ENCODE measurements at places on chromosomes 6 and 20.

- DNase-seq: no peak
These were observed 39.9 kb upstream of the BEND6 start for GRCh38 chr6:56914798-56915658.

- DNase-seq: no peak
These were observed 15.7 kb upstream of the CGA start for GRCh38 chr6:87110636-87111035.

GRCh38 chr6:157657754-157658153 is 165.3 kb upstream of the SNX9 start:
- no peak for DNase-seq

DNA sequence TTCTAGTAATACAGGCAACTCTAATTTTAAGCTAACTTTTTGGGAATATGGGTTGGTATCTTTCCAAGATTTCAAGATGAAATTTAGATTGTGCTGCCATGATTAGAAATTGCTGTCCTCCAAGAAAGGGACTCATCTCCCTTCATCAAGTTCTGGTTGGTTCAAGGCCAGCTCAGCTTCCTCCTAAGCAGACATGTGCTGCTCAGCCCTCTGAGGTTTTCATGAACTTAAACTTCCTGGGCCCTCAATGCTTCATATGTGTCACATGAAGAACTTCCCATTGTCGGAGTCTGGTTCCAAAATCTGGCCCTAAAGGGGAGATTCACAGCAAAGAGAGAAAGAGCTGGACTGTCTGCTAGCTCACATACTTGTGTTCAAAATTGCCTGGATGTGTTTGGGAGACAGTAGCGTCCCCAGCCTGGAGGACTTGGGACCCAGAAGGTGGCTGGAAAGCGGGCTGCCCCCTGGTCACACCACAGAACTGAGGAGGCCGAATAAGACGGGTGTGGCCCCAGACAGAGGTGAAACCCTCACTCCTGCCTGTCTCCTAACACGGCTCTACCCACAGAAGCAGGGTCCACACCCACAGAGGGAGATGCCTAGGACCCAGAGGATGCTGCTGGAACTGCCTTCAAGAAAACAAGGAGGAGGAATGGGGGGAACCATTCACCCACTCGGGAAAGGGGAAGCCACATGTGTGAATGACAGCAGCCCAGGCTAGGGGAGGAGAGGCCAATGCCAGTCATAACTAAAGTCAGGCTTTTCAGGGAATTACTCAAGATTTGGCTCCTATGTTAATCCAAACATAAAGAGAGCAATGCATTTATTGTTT is 54.3 kb upstream of the GPR31 start:
- no peak for DNase-seq

- no peak for DNase-seq
These were observed 2.8 kb downstream of the RPRD1B start for GRCh38 chr20:38036366-38036765.

DNA sequence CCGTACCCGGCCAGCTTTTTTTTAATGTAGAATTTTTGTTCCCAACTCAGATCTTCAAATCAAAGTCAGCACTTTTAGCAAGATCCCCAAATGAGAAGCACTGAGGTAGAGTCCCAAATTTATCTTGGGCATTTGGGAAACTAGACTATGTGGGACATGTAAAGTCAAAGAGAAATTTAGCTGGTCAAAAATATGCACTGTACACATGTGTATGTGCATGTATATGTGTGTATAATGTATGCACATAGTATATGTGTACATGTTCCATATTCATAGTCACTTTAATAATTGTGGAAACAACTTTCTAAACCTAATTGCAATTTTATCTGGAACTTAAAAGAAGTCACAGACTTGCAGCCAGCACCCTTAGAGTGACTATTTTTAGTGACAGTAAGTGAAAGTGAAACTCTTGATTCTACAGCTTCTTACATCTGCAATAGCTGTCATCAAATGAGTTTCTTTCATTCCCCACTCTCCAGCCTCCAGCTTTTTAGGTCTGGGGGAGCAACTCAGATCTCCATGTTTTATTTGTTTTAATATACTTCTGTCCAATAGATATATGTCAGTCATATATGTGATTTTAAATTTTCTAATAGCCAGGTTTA is 53.6 kb downstream of the CDC40 start:
- peak; percentile 57 for DNase-seq

DNA sequence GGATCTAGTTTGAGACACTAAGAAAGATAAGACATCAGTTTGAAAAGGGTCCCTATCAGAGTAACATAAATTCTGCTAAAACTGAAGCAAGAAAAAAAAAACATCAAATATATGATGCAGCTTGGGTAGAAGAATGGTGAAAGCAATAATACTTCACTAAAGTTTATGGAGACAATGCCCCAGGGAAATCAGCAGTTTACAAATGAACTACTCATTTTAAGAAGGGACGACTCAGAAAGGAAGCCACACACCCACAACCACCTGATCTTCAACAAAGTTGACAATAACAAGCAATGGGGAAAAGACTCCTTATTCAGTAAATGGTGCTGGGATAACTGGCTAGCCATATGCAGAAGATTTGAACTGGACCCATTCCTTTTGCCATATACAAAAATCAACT is 143.5 kb downstream of the TPBG start:
- no peak for DNase-seq
